Epithelial cell of proximal tubule (primary cell): ENCODE measurements at places on chromosomes 5 and 9.

- DNase-seq: no peak
Measured at GRCh38 chr5:145393426-145393825, 441.7 kb downstream of the PRELID2 start.

DNA sequence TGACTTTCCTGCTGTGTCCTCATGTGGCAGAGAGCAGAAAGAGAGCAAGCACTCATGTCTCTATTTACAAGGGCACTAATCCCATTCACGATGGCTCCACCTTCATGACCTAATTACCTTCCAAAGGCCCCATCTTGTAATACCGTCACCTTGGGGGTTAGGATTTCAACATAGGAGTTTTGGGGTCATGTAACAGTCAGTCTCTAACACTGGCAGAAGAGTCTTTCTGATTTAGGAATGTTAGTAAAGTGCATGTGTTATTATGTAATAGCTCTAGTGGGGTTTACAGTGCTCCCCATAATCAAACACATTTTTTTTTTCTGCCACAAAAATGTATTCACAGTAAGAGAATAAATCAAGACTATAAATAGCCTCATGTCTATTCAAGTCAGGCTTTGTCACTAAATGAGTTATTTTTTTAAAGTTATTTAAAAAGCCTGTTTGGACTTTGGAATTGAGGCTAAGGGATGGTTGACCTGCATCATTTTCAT, 19.1 kb downstream of the GALNT10 start:
- DNase-seq: no peak

DNA sequence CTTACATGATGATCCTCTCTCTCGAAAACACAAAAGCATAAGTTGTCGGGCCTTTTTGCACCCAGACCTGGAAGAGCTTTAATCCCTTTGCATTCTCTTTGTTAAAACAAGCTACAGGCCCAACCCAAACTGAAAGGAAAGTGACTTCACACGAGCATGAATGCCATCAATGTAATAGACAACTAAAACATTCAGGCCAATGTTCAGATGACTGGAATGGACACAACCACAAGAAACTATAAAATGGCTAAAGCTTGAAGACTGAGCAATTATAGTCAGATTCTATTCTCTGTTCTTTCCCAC, 45.5 kb downstream of the RFX3 start:
- no peak for DNase-seq

- DNase-seq: peak; percentile 65
Measured at GRCh38 chr5:160938532-160938931, 86.5 kb upstream of the ATP10B start.

DNA sequence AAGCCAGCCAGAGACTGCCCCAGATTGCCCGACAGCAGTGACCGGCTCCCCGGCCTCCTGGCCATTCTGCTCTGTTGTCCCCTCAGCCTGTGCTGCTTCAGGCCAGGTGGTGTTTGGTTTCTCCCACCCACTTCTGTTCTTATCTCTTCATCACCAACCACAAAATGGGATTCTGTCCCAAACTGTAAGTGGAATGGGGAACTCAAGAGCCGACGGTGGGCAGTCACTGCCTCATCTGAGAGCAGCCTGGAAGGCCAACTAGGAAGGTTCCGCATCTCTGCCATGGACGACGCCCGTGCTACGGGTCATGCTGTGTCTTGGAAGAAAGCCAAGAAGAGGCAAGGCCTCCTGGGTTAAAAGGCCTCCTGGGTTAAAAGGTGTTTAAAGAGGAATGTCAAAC, 219.0 kb upstream of the PIK3R1 start:
- no peak for DNase-seq

- DNase-seq: no peak
Measured at GRCh38 chr5:100598446-100598845, 63.3 kb downstream of the FAM174A start.

DNA sequence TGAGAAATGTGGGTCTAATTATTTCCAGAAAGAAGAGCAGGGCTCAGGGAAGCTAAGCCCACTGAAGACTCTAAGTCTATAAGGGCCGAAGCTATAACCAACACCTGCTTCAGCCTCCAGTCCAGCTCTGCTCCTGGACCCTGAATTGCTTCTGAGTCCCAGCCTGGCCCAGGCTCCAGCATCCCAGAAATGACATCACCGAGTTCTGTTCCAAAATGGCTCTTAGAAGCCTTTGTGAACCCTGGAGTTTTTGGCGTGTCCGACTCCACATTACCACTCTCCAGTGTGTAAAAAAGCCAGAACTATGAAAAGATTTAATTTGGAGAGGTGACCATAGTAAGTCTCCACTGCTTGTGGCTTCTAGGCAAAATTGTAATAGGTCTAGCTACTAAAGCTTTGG, 289.9 kb downstream of the SLIT3 start:
- DNase-seq: no peak

GRCh38 chr5:33891446-33891787, 373 bp downstream of the ADAMTS12 start:
- DNase-seq: no peak

DNA sequence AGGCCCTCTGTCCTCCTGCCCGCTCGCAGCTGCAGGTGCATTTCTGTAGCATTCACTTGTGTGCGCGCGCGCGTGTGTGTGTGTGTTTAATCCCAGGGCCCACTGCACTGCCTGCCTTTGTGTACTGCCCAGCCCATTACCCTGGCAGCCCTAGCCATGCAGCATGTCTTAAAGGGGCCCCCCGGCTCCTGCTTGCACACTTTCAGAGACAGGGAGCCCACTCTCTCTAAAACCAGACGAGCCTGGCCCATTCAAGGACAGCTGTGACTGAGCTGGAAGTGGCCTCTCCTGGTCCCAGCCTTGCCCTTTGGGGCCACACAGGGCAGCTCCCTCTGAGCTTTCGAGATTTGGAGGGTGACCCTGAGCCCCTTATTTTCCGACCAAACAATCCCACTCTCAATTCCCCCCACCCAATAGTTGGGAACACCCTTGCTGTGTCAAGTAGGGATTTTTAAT, 98.9 kb downstream of the DAB2IP start:
- no peak for DNase-seq

- DNase-seq: no peak
Measured at GRCh38 chr5:80483636-80484232, 4.2 kb upstream of the FAM151B start.

- no peak for DNase-seq
Measured at GRCh38 chr9:97907046-97907445, 15.3 kb downstream of the TRMO start.

GRCh38 chr5:144315026-144315425, 144.4 kb downstream of the KCTD16 start:
- DNase-seq: no peak

- no peak for DNase-seq
Measured at GRCh38 chr9:16331031-16331430, 539.4 kb downstream of the BNC2 start.

DNA sequence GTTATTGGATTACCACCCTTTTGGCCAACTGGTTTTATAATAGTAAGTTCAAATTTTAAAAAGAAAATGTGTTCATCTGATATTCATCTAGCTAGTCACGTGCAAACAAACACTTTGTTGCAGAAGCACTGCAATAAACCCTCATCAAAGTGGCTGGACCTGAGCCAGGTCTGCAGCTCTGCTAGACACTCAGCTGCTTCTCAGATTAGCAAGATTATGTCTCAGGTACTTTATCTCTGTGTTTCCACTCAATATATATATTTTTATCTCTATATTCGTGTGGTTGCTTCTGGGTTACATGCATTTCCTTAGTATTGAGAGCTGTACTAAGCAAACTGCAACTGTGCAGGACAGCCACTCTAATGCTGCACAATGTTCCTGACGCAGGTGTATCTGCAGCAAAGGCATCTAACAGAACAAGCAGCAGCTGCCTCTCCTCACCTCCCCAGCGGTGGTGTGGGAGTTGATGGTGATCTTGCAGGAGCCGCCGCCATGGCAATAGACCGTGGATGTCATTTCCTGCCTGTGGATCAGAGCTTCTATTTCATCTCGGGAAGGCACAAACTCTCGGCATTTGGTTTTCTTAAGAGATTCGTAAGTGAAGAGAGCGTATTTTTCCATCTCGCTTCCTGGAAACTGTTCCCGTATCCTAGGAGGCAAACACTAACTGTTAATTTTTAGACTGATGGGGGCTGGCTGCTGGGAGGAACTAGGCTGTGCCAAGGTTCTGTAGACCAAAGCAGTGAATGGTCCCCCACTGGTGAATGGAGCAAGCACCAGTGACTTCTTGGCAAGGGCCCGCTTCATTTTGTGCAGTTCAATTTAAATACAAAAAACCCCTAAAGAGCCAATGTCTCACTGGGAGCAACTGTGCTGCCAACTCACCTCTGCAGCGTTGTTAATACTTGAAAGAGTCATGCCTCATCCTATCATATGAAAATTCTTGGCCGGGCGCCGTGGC, 56.7 kb upstream of the RETREG1 start:
- DNase-seq: no peak

DNA sequence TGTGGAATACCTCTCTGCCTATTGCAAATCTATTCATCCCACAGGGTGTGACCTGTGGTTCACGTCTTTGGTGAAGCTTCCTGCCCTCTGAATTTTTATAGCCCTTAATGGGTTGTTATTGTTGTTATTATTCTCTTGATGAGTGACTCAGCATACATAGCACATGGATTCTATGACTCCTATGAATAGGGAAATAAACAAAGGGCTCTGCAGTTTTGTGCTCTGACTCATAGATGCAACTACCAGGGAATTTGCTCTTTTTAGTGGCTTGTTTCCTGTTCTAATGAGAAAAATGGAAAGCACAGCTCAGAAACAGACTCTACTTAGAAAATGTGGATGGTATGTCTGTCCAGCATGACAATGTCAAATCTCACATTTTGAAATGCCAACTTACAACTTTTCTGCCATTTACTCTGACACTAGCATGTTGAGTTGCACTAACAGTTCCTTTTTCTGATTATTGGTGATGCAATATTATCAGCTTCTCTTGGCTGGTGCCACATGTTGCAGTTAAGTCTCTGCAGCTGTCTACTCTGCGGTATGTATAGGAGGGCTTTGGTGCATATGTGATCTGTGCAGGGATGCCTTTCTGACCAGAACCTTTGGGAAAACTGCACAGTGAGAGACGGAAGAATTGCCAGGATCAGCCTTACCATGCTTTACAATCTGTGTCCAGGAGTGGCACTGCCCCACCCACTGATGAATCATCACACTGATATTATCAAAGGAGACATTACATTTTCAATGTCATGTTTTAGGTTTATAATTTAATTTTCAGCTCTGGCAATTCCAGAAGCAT, 996.4 kb upstream of the WWC1 start:
- peak; percentile 92 for DNase-seq

- no peak for DNase-seq
Measured at GRCh38 chr9:78325343-78325742, 28.4 kb downstream of the PSAT1 start.

- DNase-seq: no peak
Measured at GRCh38 chr5:52948418-52949076, 40.6 kb upstream of the ITGA2 start.

- no peak for DNase-seq
Measured at GRCh38 chr5:134551901-134552300, 26.4 kb downstream of the JADE2 start.

DNA sequence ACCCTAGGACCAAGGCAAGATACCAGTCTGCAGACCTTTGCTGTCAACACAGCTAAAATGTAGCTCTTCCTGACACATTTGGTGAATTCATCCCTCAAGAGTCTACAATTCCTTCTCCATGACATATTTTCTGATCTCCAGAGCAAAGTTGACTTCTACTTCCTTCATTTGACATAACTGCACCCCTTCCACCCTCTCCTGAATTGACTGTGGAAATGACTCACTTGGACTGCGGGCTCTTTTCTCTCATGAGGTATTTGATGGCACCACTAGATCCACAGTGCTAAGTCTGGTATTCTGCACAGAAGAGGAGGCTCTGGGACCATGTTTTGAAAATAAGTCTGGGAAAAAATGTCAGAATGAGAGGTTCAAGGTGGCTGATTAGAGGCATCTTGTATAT, 338.4 kb upstream of the TRPC7 start:
- DNase-seq: no peak

GRCh38 chr9:83701769-83702168, 6.0 kb downstream of the UBQLN1 start:
- peak; percentile 64 for DNase-seq

- DNase-seq: no peak
Measured at GRCh38 chr9:133726401-133727276, 11.5 kb downstream of the SARDH start.

GRCh38 chr5:160491438-160491837, 69.8 kb downstream of the PTTG1 start:
- no peak for DNase-seq

DNA sequence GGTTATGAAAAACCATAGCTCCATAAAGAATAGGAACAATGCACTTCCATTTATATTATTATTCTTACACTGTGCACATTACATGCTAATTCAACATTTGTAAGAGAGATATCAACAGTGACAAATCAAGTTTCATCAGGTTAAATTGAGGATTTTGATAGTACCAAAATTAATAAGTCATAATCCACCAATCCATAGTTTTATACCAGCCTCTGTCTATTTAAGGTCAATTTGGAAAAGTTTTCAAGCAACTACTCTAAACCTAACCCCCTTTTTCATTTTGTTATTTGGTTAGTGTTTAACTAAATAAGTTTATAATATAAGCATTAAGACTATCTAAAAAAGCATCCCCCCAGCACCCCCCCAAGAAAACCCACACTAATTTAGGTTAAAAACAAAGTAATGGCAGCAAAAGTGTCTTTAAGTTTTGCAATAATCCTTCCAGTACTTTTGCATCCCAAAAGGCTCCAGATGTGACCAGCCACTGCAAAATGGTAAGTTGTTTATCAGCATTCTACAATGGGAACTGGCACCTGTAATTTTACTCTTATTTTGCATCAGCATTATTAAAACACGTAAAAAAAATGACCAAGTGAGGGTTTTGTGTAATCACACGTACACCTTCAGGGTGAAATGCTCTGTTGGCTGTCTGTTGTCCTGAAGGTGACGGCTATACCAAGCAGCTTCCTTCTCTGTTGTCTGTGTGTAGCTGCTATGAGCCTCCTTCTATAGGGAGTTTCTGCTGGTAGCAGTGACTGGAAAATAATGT, 36.8 kb upstream of the SSBP2 start:
- peak; percentile 26 for DNase-seq

GRCh38 chr5:9878206-9878605, 248.1 kb upstream of the TAS2R1 start:
- DNase-seq: no peak

DNA sequence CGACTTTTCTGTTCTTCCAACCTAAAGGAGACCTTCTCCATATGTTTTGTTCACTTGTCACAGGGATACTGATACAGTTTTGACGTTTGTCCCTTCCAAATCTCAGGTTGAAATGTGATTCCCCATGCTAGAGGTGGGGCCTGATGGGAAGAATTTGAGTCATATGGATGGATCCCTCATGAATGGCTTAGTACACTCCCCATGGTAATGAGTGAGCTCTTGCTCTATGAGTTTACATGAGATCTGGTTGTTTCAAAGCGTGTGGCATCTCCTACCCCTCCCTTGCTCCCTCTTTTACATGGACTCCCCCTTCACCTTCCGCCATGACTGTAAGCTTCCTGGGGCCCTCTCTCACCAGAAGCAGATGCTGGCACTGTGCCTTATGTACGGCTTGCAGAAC, 6.9 kb downstream of the PIP5K1B start:
- no peak for DNase-seq
